ENCODE measurements at places on chromosomes 11 and 22.

GRCh38 chr11:130553306-130553705 lies 104.9 kb downstream of the ADAMTS15 start:
- DNase-seq = no peak

- DNase-seq = peak; percentile 60
Observed at GRCh38 chr22:17639247-17639741, 737 bp downstream of the BCL2L13 start.

GRCh38 chr22:49417833-49418232 lies 409.8 kb downstream of the BRD1 start:
- DNase-seq = no peak

DNA sequence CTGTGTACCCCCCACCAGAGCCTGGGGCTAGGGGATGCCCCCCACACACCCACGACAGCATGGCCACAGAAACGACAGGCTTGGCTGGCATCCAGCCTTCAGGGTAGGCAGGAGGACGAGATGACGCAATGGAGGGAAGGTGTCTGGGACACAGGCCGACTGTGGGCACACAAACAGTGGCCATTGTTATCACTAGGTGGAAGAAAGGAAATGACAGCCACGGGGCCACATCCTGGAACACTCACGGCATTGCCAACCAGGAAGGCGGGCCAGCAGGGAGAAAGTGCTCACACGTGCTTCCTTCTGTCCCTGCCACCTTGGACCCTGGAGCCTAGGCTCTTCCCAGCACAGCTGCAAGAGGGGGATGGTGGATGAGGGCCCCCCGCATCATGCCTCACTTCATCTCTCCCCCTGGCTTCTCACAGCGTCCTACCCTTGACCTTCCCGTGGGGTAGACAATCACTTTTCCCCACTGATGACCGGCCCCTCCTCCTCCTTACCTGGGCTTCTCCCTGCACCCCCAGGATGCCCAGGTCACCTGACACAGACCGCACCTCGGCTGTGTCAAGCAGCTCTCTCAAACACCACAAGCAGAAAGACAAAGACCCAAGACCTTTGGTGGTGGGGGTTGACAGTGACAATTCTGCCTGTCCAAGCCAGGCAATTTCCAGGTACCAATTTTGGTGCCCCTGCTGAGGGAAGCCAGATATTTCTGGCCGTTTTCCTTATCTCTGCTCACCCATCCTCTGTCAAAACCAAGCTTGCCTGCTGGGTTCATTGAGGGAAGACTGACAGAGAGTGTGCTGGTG lies 8.6 kb downstream of the PLA2G6 start:
- no peak for DNase-seq

DNA sequence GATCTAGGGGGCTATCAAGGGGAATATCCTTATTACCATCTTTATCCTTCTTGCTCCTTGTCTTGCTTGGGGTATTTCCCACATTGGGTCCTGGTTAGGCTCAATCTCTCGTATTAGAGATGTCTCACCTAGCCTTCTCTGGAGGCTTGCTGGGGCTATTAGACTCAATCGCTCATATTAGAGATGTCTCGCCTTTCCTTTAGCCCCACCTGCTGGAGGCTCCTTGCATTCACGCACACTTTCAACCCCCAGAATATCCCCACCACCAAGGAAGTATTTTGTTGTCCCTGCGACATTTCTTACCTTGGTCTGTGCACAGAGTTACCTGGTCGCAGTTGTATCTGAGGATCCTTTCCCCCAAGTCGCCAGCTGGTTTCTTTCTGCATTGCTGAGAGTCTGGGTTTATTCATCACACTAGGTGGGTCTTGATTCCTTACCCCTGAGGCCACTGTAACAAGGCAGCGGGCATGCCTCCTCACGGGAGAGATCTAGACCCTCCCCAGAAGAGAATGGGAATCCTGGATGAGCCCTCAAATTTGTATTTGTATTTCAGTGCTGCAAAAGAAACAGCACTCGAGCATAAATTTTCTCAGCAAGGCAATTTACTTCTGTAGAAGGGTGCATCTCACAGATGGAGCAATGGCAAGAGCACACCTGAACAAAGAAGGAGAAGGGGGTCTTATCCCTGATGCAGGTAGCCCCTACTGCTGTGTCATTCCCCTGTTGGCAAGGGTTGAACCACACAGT lies 15.9 kb upstream of the HYLS1 start:
- peak; percentile 69 for DNase-seq

Measured in testis (tissue), 5 donors.